Stimulated activated CD8-positive, alpha-beta memory T cell treated with anti-CD3 and anti-CD28 coated beads, Interleukin-12 subunit alpha, Interleukin-12 subunit beta, amount 100 ng/mL, for 4 hours (primary cell): ENCODE measurements at places on chromosomes 16 and 17.

DNA sequence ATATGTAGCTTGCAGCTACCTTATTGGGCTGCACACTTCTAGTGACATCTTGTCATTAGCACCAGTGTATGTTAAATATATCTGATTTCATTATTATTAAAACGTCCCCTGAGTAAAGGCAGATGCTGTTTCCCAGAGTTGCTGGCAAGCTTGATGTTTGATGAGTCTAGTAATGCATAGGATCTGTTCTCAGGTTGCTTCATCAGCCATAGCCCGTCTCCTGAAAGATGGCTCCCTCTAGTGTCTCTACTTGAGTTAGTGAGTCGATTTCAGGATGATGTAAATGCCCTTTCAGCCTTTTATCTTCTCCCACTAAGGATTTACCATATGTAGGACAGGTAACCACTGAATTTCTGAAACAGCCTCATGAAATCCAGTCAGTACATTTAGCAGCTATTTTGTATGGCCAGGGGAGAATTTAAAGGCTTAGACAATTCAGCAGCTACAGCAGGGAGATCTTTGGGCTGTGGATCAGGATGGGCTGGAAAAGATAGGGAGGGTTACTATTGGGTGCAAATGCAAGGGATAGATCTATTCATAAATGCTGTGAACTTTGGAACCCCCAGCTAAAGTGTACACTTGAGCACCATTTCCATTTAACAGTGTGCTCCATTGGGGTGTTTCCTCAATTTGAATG, 376.3 kb downstream of the CNTNAP4 start:
- DNase-seq, result no peak

GRCh38 chr17:47762728-47763127, 29.7 kb downstream of the TBX21 start:
- no peak for DNase-seq

- no peak for DNase-seq
Measured at GRCh38 chr17:38891441-38891840, 21.6 kb downstream of the LASP1 start.

- DNase-seq, result no peak
Measured at GRCh38 chr17:44848961-44849489, 1.3 kb downstream of the HIGD1B start.

- no peak for DNase-seq
Measured at GRCh38 chr17:56678249-56679114, 85.0 kb downstream of the NOG start.

DNA sequence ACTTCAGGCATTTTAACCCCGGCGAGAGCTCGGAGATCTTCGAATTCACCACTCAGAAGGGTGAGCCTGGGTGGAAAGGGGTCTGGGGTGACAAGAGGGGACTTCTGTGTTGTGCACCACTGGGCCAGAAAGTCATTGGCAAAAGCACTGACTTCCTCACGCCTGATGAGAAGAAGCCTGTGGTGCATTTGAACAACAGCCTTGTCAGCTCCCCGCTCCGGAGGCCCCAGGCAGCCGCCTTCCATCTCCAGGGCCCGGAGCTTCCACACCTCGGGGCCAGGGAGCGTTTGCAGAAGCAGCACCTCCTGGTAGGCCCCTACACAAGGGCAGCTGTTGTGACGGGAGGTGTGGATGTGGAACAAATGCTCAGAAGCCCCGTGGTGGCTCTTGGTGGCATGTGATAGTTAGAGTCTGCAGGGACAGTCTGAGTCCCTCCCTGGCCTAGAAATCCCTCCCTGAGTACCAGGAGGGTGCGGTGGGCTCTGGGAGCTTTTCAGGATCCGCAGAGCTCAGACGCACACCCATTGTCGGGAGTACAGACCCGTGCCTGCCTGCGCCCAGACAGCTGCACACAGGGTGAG, 9.7 kb downstream of the CACNG1 start:
- DNase-seq, result no peak
